ENCODE measurements at places on chromosomes 11 and 22. TPM values are rescaled to one million over a fixed set of nuclear protein-coding genes. Genes with fewer than 3 reads are reported as not detected.

The SORL1 gene
- under 0.01 TPM for total RNA-seq

The PKDREJ gene
- total RNA-seq, result under 0.01 TPM

The CDC45 gene
- total RNA-seq, result 8.2 TPM

The ACP2 gene
- 23.2 TPM for total RNA-seq

The LRRC74B gene
- total RNA-seq, result not detected

- DNase-seq, result no peak
These were observed 423.7 kb upstream of the CADM1 start for GRCh38 chr11:115927823-115928329.
